T47D (cell line): ENCODE measurements at places on chromosomes 16 and 17.

GRCh38 chr17:64527914-64528313, 21.1 kb downstream of the CEP95 start:
- no peak for DNase-seq

DNA sequence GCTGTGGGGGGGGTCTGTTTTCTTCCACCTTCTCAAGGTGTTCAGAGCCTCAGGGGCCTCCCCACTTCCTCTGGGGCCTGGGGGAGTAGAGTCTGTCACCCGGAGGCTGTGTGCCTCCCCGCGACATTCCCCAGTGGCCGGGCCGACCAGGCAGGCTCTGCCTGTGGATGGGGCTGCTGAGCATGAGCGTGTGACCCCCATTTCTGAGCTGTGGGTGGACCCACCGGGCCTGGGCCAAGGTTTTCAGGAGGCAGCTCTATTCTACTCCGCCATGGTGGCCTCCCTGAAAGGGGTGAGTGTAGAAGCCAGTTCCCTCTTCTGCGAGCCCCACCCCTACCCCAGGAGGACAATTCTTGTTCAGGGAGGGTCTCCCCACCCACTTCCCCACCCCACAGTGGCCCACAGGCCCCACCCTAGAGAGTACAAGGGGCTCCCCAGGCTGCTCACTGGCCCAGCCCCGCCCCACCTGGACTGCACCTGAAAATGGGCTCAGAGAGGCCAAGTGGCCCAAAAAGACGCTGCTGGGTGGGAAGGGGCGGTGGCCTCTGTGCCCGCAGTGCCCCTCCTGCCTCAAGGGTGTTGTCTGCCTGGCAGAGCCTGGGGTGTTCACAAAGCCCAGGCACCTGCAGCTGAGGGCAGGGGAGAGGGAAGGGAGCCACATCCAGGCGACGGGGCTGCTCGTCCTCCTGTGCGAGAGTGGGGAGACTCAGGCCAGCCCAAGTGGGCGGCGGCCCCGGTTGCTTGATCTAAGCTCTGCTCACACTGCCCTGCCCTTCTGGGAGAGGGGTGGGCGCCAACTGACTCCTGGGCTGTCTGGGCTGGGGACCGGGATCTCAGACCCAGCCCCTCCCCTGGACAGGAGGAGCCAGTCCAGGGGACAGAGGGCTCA, 1.3 kb downstream of the MSLN start:
- no peak for DNase-seq

GRCh38 chr17:57940653-57941329, 14.4 kb downstream of the CUEDC1 start:
- no peak for DNase-seq

DNA sequence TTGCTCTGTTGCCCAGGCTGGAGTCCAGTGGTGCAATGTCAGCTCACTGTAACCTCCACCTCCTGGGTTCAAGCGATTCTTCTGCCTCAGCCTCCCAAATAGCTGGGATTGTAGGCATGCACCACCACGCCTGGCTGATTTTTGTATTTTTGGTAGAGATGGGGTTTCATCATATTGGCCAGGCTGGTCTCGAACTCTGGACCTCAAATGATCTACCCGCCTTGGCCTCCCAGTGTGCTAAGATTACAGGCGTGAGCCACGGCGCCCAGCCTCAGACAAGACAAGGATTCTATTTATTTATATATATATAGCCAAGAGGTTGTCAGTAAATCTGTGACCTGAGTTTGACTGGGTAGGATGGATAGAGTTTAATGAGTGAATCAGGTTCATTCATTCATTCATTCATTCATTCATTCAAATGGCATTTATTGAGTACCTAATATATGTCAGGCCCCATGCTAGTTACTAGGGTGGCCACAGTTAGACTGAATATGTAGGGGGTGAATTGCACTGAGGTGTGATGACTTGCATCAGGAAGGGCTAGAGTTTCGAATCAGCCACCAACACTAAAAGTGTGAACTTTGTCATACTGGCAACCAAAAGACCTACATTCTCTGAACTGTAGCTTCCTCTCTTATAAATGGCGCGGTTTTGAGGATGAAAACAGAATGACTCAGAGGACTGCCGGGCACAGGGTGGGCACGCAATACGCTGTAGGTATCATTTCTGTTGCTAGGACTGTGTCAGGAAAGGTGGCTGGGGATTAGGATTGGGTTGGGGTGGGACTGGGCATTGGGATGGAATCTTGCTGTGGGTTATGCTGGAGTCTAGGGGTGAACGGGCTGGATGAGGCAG, 37.8 kb downstream of the ITGAE start:
- DNase-seq = no peak

GRCh38 chr17:75571197-75571884, 16.3 kb upstream of the MYO15B start:
- DNase-seq = no peak

GRCh38 chr16:10539236-10539635, 41.2 kb downstream of the EMP2 start:
- peak; percentile 35 for DNase-seq

DNA sequence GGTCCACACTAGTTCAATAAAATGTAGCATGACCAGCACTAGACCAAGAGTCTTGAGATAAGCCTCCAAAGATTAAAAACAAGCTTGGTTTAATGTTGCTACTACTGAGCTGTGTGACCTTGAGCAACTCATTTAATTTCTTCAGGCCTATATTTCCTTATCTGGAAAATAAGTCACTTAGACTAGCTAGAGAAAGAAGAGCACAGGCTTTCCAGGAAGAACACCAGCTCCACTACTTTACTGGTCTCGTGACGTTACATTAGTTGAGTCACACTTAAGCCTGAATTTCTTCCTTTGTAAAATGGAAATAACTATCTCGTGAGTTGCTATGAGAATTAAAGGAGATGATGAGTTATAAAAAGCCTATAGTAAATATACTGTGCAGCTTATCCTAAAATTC, 5.4 kb downstream of the HELZ start:
- no peak for DNase-seq

- no peak for DNase-seq
These were observed 23.4 kb downstream of the TPSD1 start for GRCh38 chr16:1279081-1279944.

DNA sequence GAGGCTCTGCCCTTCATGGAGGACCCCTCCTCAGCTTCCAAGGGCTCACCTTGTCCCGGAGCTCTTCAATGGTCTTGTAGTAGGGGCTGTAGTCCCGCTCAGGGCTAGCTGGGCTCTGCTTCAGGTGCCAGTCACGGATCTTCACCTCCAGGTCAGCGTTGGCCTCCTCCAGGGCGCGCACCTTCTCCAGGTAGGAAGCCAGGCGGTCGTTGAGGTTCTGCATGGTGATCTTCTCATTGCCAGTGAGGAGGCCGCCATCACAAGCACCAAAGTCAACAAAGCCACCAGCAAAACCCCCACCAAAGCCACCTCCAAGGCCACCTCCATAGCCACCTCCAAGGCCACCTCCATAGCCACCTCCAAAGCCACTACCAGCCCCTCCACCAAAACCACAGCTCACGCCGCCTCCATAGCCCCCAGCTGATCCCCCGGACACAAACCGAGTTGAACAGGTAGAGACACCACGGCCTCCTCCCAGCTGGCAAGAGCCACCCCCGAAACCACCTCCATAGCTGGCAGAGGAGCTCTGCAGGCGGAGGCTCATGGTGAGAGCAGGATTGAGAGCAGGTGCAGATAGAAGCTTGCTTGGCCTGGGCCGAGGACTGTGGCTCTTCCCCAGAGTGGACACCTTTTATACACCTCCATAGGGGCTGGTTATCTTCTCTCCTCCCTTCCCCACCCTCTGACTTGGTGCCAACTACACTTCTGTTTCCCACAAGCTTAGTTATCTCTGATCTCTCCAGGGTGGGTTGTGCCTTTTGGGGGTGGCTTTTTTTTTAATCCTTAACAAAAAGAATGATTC, at the start of gene KRT13:
Gene KRT13, minus strand, starts transcription at position 606 of the 802 bp plus-strand sequence. Its CDS starts 62 bp downstream, at position 544.
- no peak for DNase-seq

DNA sequence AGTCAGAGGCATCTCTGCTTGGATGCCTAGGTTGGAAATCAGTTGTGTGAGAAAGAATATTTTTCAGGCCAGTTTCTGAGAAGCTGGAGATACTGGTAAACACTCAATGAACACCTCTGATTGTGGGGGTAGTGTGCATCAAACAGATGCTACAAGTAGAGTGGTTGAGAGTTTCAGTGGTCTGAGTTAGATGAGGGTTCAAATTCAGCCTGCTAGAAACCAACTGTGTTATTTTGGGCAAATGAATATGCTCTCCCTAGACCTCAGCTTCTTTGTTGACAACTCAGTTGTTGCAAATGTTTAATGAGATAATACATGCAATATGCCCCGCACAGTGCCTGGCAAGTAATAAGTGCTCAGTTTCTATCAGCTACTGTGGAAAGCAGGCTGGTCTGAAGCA, 25.2 kb upstream of the MAF start:
- no peak for DNase-seq

- no peak for DNase-seq
These were observed 2.3 kb downstream of the SMARCE1 start for GRCh38 chr17:40645291-40645690.

DNA sequence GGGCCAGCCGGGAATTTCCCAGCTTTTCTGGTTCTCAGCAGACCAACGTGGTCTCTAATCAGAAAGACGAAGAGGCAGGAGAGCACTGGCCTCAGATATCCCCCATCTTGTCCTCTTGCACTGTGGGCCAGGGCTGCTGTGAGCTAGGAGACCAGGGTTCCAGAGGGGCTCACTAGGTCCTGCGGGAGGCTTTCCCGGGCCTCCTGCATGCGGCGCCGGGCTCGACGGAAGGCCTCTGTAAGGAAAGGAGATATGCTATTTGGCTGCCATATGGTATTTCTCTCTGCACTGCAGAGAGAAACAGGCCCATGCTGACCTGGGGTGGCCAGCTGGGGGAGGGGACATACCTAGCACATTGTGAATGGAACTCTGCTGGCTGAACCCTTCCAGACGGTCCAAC, 13.1 kb downstream of the MKS1 start:
- DNase-seq = no peak

- DNase-seq = peak; percentile 75
These were observed at the start of gene P4HB for GRCh38 chr17:81859906-81860755. Gene P4HB, minus strand, starts transcription at chr17:81860535. Its CDS starts 64 bp downstream, at chr17:81860471.

- peak; percentile 60 for DNase-seq
These were observed 982 bp downstream of the SPAG9 start for GRCh38 chr17:51119415-51120356.

DNA sequence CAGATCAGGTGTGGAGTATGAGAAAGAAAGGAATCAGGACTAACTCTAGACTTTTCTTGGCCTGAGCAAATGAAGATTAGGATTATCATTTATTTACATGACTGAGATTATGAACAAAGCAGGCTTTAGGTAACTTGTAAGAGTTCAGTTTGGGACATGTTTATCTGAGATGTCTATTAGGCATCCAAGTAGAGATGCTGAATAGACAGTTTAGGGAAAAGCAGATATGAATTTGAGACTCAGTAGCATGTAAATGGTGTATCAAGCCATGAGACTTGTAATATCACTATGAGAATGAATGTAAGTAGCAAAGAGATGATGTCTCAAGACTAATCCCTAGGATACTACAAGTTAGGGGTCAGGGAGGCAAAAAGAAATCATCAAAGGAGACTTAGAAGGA, 8.6 kb upstream of the HS3ST2 start:
- no peak for DNase-seq

DNA sequence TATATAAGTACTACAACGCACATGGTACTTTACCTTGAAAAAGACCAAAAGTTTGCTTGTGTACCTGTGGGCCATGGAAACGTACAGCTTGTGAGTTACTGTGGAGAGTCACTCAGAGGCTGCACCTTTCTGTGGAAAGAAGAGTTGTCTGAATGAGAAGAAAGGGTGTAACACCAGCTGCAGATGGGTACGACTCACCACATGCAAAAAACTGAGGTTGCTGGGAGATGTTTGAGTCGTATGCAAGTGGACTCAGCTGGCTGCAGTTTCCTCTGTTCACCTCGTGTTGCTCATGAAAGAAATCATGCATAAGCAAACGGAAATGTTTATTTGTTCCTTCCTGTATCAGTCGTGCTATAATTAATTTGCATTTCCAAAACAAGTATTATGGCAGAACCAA, 22.4 kb upstream of the DYNLRB2 start:
- no peak for DNase-seq

DNA sequence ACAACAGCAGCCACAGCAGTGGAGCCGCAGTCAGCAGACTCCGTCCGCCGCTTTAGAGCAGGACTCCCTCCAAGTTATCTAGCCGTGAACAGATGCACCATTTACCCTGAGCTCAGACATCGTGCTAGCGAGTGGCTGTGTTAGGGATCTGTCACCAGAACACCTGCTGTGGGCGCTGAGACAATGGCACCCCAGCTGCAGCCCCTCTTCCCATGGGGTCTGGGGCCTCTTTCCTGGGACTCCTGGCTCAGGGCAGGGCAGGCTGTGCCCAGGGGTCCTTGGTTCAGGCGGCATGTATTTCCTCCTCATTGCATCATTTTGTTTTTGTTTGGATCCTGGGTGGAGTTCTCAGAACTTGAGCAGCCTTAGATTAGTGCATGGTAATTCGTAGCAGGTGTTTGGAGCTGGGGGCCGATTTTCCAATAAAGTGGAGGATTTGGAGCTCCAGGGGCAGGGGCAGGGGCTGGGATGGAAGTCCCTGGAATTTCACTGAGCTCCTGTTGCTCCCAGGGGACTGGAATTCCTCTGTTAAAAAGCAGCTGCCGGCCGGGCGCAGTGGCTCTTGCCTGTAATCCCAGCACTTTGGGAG, 23.4 kb downstream of the NMRAL1 start:
- DNase-seq = no peak

- no peak for DNase-seq
These were observed 25.0 kb upstream of the HS3ST3A1 start for GRCh38 chr17:13626703-13627102.

DNA sequence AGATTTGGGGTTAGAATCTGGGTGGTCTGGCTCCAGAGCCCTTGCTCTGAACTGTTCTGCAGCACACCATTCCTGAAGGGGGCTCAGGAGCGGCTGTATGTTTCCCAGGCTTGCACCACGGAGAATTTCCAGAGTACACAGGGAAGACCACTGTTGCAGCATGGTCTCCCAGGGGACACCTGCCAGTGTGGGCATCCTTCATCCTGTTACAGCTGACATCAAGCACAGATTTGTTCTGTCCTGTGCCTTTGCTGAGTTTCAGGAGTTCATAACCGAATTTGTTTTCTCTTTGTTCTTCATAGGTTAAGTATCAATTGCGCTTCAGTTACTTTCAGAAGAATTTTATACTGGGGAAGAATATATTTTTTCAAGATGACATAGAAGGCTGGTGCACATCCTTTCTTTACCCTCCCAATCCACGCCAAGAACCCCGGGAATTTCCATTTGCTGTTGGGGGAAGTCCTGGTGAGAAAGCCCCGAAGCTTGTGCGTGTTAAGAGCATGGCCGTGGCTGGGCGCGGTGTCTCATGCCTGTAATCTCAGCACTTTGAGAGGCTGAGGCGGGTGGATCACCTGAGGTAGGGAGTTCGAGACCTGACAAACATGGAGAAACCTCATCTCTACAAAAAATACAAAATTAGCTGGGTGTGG, 26.3 kb upstream of the ABCA3 start:
- DNase-seq = no peak

DNA sequence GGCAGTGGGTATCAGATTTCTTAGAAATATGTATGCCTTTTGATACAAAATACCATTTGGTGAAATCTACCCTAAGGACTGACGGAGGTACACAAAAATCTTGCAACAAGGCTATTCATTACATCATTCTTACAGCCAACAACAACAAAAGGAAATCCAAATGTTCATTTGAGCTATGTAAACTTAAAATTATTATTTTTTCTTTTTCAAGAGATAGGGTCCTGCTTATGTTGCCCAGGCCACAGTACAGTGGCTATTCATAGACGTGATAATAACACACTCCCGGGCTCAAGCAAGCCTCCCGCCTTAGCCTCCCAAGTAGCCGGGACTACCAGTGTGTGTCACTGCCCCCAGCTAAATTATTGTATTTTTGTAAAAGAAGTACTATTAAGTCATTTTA, 9.0 kb downstream of the SRR start:
- no peak for DNase-seq

GRCh38 chr17:79678091-79678735, 52.5 kb upstream of the ENPP7 start:
- DNase-seq = no peak
